Smooth muscle cell of the umbilical artery (primary cell): ENCODE measurements at places on chromosomes 3 and 15. TPM values are rescaled to one million over a fixed set of nuclear protein-coding genes. Genes with fewer than 3 reads are reported as not detected.

ZPLD1 gene
- 0.42 and 0.59 TPM in 2 replicates for total RNA-seq

RNU5B-1 gene
- not detected in 2 replicates for total RNA-seq

CPEB1 gene
- total RNA-seq = 7.5 and 20.8 TPM in 2 replicates

TICRR gene
- 1.2 and 4.9 TPM in 2 replicates for total RNA-seq

SAMMSON gene
- total RNA-seq = under 0.01 TPM in 1 of 2 replicates, not detected in the other

C3orf85 gene
- not detected in 2 replicates for total RNA-seq

PATL2 gene
- 0.30 and 0.37 TPM in 2 replicates for total RNA-seq

PPCDC gene
- 6.2 and 7.4 TPM in 2 replicates for total RNA-seq

PLA1A gene
- 0.30 and 0.32 TPM in 2 replicates for total RNA-seq

SYNPR gene
- total RNA-seq = not detected in 2 replicates

FHIT gene
- total RNA-seq = 1.2 and 1.4 TPM in 2 replicates
